ENCODE measurements at places on chromosomes 7 and 10.
A peak's percentile ranks its signal among the peaks of the same experiment; 100 is the strongest.

GRCh38 chr10:125137601-125138438 lies 22.5 kb downstream of the CTBP2 start:
- DNase-seq = no peak

- DNase-seq = peak; percentile 51
Measured at GRCh38 chr7:6256109-6256483, 16.3 kb downstream of the CYTH3 start.

DNA sequence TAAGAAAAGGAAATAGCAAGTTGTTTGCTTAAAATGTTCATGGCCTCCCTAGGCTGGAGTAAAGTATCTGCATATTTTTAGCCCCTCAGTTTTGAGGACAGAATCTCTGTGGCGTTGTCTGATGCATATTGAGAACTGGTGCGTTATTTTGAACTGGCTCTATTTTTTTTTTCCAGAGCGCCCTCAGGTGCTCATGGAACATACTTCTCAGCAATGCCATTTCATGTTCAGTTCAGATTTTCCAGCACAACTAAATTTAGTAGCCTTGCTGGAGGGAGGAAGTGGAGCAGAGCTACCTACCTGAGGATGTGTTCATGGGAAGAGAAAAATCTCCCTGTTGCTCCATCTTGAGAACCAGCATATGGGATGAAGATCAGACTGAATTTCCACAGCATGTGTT lies 870.5 kb downstream of the LRMDA start:
- no peak for DNase-seq

DNA sequence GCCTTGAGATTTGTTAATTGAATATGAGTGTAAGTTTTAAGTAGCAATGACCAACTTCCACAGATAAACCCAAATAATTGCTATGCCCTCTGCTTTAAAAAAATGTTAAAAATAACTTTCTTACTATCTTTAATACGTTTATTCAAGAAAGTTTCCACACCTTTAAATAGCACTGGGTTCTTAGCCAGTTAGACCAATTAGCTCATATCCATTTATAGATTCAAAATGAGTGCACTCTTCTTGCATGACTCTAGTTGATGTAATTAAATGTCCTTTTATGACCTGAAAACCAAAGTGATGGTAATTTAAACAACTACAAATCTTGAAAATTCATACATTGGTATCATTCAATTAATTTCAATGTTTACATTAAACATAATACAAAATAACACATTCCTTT lies 50.8 kb upstream of the CACNA2D1 start:
- DNase-seq = no peak

DNA sequence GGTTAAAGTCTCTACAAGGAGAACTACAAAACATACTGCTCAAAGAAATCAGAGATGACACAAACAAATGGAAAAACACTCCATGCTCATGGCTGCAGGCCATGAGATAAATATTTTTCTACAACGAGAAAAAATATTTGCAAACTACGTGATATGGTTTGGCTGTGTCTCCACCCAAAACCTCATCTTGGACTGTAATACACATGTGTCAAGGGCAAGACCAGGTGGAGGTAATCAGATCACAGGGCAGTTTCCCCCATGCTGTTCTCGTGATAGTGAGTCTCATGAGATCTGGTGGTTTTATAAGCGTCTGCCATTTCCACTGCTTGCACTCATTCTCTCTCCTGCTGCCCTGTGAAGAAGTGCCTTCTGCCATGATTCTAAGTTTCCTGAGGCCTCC lies 57.8 kb downstream of the COA1 start:
- DNase-seq = no peak

GRCh38 chr10:79018521-79019011 lies 50.2 kb upstream of the ZMIZ1 start:
- peak; percentile 45 for DNase-seq

- no peak for DNase-seq
Measured at GRCh38 chr7:116365797-116366196, 133.7 kb upstream of the CAV2 start.

DNA sequence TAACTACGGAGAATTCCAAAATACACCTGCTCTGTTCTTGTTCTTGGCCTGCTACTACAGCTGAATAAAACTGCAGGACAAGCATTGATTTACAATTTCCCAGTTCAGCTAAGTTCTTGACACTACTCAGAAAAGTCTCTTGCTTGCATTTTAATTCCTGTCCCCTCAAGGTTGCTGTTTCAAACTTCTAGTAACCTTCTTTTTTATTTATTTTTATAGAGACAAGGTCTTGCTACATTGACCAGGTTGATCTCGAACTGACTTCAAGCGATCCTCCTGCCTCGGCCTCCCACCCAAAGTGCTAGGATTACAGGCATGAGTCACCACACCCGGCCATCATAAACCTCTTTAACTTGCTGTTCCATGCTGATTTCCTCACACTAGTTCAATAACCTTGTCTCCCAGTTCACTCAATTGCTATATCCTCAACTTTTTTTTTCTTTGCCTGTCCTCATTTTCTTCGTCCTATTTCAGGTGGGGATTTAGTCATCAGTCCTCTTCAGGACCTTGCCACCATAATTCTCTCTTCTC lies 79.9 kb downstream of the ARHGAP21 start:
- no peak for DNase-seq

- no peak for DNase-seq
Measured at GRCh38 chr10:131490991-131491594, 179.6 kb upstream of the TCERG1L start.

- DNase-seq = no peak
Measured at GRCh38 chr10:25701652-25702051, 232.4 kb upstream of the MYO3A start.

DNA sequence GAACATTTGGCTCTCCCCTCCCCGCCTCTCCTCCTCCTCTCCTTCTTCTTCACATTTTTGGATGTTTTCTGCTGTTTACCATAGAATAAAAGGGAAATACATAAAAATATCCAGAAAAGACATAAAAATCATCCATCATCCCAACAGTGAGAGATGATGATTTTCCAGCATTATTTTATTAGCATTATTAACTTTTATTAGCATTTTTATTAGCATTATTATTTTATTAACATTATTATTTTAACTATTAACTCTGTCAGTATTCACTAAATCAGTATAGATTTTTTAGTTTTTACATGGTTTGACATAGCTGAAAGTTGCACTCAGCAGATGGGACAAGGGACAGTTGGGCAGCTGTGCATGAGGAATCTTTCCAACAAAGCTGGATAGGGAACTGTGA lies 16.2 kb upstream of the SLC35B4 start:
- DNase-seq = no peak

DNA sequence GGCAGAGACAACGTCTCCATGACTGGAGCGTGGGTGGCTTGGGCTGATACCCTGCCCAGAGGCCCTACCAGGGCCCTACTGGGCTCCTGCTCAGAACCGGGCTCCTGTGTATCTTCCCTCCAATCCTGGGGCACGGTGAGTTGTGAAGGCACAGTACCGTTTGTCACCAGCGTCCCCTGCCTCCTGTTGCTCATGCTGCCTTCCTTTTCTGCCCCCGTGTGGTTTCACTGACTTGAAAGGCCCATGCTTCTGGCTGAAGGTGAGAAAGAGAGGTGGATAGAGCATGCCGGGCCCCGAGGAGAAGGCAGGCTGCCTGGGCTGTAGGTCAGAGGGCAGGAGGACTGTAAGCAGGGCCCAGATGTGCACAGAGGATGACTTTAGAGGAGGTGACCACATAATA lies 9.1 kb upstream of the DMBT1 start:
- DNase-seq = no peak

DNA sequence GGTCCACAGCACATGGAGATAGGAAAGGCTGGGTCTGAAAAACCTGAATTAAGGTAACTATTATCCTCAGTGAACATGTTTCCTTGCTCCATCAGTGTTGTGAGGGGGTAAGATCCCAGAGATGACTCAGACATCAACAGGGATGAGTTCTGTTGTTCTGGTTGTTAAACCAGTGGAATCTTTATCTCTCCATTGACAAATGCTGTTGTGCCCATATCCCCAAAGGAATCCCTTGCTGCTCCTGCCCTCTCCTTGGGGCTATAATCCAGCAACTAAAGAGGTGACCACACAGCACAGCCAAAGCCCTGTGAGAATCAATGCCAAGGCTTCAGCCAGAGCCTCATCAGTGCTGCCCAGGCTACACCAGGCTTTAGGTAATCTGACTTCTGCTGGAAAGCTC lies 113.4 kb downstream of the JAZF1 start:
- DNase-seq = no peak

DNA sequence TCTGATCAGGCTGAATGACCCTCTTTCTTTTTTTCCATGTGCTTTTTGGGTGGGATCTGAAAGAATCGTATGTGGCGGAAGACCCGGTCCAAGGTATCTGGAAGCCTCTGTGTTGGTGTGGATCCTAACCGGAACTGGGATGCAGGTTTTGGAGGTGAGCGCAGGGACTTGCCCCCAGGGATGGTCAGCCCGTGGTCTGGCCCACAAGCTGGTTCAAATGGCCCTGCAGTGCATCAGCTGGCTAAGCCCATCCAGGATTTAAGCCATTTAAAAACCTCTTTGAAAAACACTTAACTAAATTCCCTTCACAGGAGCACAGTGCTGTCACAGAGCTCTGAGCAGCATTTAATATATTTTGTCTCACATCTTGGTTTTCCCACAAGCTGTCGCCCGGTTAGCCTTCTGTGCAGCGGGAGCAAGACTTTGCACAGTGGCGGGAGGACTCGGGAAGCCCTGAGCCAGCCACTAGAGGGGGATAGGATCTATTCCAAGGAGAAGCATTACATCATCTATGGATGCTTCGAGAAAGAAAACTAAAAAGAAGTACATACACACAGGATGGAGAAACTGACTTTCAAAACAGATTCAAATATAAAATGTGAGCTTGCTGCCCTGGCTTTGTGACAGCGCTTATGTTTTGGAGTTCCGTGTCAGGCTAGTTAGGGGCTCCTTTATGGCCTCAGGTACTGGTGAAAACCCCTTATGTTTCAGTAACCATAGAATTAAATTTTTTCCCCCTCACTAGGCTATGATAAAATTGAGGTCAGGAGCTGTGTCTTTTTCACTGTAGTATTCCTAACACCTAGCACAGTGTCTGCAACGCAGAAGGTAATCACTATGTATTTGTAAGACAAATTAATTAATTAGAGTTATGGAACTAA lies 11.3 kb downstream of the CPA2 start:
- DNase-seq = peak; percentile 75
